H7 (cell line): ENCODE measurements at places on chromosomes 6 and 20. TPM values are rescaled to one million over a fixed set of nuclear protein-coding genes. Genes with fewer than 3 reads are reported as not detected.

The LY86 gene
- total RNA-seq = not detected in 2 replicates

The ZNF311 gene
- 1.4 and 2.8 TPM in 2 replicates for total RNA-seq

The SSTR4 gene
- not detected in 2 replicates for total RNA-seq

The PHACTR1 gene
- total RNA-seq = 3.3 and 5.1 TPM in 2 replicates

The OTOR gene
- total RNA-seq = not detected in 2 replicates

The ABHD16B gene
- total RNA-seq = not detected in 2 replicates

The TRIM38 gene
- 1.0 and 2.3 TPM in 2 replicates for total RNA-seq

The TRIM10 gene
- total RNA-seq = not detected in 2 replicates

The PACRG gene
- 0.07 and 0.52 TPM in 2 replicates for total RNA-seq

The STX7 gene
- 19.6 and 22.1 TPM in 2 replicates for total RNA-seq

The TBX18 gene
- total RNA-seq = under 0.01 TPM in 1 of 2 replicates, not detected in the other

The RNGTT gene
- total RNA-seq = 26.9 and 36.0 TPM in 2 replicates

The OOEP gene
- not detected in 2 replicates for total RNA-seq

The DYNLT2 gene
- 1.3 and 1.7 TPM in 2 replicates for total RNA-seq

The WFDC10B gene
- total RNA-seq = 0.52 TPM in 1 of 2 replicates, not detected in the other

The PLEKHG1 gene
- total RNA-seq = 0.44 and 0.45 TPM in 2 replicates

The CTAGE9 gene
- not detected in 2 replicates for total RNA-seq

The BMP7 gene
- 43.9 and 58.4 TPM in 2 replicates for total RNA-seq

The MLN gene
- total RNA-seq = not detected in 2 replicates

The COL19A1 gene
- not detected in 2 replicates for total RNA-seq

The HFE gene
- 0.38 and 0.81 TPM in 2 replicates for total RNA-seq

The TGM3 gene
- 0.90 TPM in 1 of 2 replicates, not detected in the other for total RNA-seq
